ENCODE measurements at places on chromosomes 3 and 15.

GRCh38 chr15:90097475-90097874, 4.8 kb downstream of the IDH2 start:
- peak; percentile 38 for DNase-seq

DNA sequence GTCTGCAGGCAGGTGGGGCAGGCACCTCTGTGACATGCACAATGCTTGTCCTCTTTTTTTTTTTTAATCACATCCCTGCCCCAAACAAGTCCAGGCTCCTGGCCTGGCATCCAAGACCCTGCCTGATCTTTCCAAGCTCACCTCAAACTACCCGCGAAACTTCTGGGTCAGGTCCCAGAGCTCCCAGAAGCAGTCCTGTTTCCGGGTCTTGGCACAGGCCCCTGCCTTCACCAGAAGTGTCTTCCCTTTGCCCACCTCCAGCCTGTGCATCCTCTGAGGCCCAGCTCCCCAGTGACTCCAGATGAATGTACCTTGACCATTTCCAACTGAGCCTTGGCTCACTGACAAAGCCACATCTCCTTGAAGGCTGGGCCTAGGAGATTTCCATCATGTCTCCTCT, 23.0 kb downstream of the PLA2G4E start:
- DNase-seq: no peak

GRCh38 chr3:169940470-169941181, 26.0 kb upstream of the SEC62 start:
- DNase-seq: no peak

GRCh38 chr3:177561769-177562392, 364.6 kb upstream of the TBL1XR1 start:
- no peak for DNase-seq

- DNase-seq: no peak
Measured at GRCh38 chr15:68556139-68556990, 22.4 kb upstream of the CORO2B start.

GRCh38 chr3:96236522-96236921, 577.9 kb upstream of the EPHA6 start:
- DNase-seq: no peak

- peak; percentile 4 for DNase-seq
Measured at GRCh38 chr15:65583701-65584100, 27.2 kb downstream of the INTS14 start.

- no peak for DNase-seq
Measured at GRCh38 chr3:27923349-27924068, 201.4 kb upstream of the EOMES start.

DNA sequence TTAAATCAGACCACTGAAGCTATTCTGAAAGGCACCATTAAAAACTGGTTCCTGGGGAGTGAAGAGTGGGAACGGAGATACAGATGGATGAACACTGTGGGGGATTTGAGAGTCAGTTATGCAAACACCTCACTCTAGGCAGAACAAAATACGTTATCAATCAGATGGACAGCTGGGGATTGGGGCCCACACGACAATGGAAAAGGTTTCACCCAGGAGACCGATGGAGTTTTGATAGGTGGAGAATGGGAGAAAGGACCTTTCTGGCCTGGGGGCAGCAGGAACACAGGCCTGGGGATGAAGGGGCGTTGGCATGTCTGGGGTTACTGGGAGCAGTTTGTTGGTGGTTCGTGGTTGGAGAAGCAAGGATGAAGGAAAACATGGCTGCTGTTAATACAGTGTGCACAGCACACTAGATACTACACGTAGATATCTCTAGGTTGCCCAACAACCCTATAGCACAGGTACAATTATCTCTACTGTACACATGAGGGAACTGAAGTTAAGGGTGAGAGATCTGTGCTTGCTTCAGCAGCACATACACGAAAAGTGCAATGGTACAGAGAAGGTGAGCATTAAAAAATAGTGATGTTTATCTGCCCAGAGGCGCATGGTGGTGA, 16.5 kb downstream of the ST6GAL1 start:
- DNase-seq: no peak

GRCh38 chr3:108448593-108448992, 61.8 kb downstream of the MYH15 start:
- no peak for DNase-seq

GRCh38 chr3:11339541-11339940, 67.3 kb downstream of the ATG7 start:
- DNase-seq: no peak

- DNase-seq: no peak
Measured at GRCh38 chr3:101873619-101874018, 24.3 kb downstream of the NFKBIZ start.

- no peak for DNase-seq
Measured at GRCh38 chr15:94367726-94368535, 136.6 kb downstream of the MCTP2 start.

DNA sequence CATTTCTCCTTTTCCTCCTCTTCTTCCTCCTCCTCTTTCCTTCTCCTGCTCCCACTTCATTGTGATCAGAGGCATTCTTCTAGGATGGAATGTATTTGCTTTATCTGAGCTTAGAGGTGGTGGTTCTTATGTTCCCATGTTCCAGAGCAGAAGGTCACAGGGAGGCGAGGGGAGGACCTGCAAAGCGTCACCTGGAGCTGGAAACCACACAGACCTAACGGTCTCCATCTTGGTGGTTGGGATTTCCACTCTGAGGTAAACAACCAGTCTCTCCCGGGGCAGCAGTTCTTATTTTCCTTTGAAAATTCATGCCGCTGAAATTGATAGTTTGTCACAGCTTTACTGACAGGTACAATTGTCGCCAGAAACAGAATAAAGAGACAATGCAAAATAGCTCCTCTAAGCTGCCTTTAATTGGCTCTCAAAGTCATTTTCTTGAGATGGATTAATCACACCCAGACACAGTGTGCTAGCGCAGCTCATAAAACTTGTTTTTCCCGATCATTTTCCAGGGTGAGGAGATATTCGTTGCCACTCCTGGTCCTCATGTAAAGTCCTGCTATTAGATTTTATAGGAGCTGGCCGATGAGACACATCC, 16.9 kb upstream of the AGBL1 start:
- DNase-seq: no peak

DNA sequence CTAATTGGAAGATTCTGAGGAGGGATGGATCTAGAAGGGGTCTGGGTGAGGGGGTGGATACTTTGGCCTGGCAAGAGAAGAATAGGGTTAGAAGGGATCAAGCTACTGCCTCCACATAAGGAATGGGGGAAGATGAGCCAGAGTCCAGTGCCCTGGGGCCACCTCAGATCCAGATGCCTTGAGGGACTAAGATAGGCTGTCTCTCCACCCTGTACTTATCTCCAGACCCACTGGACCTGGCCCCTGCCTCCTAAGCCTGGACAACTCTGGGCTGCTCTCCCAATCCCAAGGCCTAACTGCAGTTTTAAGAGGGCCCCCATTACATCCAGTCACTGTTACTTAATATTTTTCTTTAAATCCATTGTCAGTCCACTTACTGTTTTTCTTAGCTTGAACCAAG, 2.0 kb downstream of the DVL3 start:
- no peak for DNase-seq

GRCh38 chr3:171142985-171143384, 116.5 kb upstream of the SLC2A2 start:
- DNase-seq: no peak

DNA sequence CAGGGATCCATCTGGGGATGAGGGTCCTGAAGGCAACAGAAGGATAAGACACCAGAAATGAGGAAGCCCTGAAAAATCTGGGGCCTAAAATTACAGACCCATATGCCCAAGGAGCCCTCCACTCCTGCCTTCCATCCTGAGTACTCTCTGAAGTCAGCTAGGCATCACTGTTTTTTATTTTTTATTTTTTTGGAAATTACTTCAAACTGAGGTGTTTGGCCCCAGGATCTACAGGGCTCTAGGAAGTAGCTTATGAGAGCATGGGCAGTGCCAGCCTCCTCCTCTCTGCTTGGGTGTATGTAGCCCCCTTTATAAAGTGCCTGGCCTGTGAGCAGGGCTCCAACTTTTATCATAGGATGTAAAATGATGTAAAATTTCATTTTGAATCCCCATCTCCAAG, 7.9 kb downstream of the EPB42 start:
- DNase-seq: no peak

DNA sequence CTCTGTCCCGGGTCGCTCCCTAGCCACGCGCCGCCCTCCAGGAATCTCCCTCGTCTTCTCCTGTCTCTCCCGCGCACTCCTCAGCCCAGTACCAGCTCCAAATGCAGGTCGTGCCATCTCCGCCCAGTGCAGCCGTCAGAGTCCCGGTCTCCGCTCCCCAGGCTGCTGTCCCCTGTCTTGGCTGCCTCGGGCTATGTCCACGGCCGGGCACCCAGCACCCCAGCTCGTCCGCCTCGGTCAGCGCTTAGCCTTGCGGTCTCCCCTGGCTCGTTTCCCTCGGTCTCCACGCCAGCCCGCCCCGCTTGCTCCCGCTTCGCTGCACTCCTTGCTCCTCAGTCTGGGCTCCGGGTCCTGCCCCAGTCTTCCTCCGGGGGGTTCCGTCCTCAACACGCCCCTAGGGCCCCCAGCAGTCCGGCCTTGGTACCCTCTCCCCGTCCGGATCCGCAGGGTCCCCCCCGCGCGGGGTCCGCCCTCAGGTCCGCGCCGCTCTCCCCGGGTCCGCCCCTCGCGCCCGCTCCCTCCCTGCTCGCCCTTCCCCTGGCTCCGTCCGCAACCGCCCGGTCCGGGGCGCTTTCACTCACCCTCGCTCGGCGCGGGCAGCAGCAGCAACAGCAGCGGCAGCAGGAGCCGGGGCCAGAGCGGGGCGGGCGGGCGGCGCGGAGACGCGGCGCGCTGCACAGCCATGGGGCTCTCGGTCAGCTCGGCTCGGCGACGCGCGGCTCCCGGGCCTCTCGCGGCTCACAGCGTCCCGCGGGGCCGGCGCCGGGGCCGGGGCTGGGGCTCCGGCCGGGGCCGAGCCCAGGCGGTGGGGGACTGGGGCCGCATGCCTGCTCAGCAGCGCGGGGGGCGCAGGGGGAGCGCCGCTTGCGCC, 462 bp downstream of the IGDCC3 start:
- no peak for DNase-seq

DNA sequence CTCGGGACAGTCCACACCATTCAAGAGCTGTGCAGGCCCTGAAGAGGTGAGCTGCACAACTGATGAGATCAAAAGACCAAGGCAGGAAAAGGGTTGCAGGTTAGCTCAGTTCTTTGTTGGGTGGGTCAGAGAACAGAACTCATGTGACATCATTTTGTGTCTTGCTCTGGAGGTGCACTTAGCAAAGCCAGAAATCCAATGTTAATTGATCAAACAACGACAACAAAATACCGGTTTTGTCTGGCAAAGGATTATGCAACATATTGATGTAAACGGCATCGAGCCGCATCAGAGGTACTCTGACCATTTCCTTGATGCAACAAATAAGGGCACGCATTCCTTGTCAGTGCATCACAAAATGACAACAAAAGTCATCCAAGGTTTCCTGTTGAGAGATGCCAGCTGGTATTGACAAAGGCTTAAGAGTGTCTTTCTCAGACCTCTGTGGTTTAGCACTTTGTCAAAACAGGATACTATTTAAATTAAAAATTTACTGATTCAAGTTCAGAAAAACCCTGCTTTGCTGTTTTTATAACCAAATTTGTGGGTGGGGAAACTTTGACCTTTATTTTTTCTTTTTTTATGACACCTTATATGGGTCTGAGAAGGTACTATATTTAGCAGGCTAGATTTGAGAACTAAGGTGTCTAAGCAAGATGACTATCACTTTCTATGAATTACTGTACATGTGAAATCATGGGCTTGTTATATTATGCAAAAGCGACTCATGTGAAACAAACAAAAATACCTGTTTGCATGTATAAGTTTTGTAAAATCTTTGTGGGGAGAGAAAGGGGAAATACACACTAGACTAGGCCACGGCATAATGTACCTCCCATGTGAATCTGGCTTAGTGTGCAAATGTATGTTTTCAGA, 496.1 kb downstream of the FOXP1 start:
- no peak for DNase-seq

- DNase-seq: no peak
Measured at GRCh38 chr15:36964626-36965025, 135.7 kb downstream of the MEIS2 start.

DNA sequence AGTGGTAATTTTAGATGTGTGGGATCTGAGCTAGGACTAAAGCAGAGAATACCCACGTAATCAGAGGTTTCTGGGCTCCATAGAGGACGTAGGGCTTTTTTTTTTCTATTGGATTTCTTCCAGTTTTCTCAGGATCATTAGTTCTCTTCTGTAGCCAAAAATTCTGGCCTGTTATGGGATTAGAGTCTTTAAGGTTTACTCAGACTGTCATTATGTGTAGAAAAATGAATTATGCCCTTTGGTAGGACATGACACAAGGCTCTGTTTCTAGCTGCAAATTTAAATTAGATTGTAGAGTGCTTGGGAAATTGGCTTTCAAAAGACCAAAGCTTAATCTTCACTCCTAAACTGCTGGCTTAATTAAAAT, 1.9 kb downstream of the SETD5 start:
- DNase-seq: no peak

DNA sequence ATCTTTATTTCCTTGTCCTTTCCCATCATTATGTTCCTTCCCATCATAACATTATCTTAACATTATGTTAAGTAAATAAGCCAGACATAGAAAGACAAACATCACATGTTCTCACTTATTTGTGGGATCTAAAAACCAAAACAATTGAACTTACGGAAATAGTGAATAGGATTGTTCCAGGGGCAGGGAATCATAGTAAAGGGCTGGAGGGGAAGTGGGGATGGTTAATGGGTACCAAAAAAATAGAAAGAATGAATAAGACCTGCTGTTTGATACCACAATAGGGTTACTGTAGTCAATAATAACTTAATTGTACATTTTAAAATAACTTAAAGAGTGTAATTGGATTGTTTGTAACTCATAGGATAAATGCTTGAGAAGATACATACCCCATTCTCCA, 36.7 kb upstream of the MBNL1 start:
- no peak for DNase-seq

- DNase-seq: no peak
Measured at GRCh38 chr15:64875641-64876223, 34.0 kb downstream of the PLEKHO2 start.

DNA sequence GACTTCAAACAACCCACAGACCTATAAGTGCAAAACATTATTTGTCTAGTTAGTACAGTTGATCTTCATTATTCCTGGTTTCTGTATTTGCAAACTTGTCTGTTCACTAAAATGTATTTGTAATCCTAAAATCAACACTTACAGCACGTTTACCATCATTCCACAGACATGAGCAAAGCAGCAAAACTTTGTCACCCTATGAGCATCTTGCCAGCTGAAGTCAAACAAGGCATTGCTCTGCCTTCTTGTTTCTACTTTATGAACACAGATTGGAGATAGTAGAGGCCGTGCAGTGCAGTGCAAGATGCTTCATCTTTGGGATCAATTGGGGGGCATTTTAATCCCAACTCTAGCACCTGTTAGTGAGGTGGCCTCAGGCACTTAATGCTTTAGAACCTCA, 202.1 kb downstream of the NLGN1 start:
- no peak for DNase-seq

DNA sequence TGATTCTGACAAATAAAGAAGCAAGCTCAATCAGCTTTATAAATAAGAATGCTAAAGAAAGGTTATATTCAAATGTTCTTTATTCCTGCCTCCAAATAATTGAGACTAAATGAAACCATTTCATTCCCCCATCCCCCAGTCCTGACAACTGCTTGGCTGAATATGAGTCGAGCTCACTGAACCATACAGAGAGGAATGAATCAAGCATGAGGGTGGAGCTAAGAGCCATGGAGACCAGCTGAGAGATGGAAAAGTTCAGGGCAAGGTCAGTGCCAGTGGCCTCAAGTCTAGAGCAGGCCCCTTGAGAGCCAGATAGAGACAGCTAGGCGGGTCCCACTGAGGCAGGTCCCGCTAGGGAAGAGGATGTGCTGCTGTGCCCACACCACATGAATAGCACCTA, 188.7 kb upstream of the EIF1B start:
- DNase-seq: no peak

GRCh38 chr15:60744826-60745460, 266.0 kb upstream of the ICE2 start:
- no peak for DNase-seq

All from activated CD4-positive, alpha-beta T cell treated with anti-CD3 and anti-CD28 coated beads, Interleukin-2, amount 50 U/mL, for 1 hour (primary cell).